ENCODE measurements at places on chromosomes 7 and 10. TPM values are rescaled to one million over a fixed set of nuclear protein-coding genes. Genes with fewer than 3 reads are reported as not detected.

Gene TMEM60
- 11.0 TPM for total RNA-seq

Gene CALML5
- total RNA-seq = not detected

Gene HOXA10
- total RNA-seq = 13.6 TPM

Gene SPDYE11
- not detected for total RNA-seq

Gene UBE2D4
- 8.9 TPM for total RNA-seq

Gene CROT
- total RNA-seq = 14.6 TPM

Gene SLK
- total RNA-seq = 30.3 TPM

Gene GPR22
- under 0.01 TPM for total RNA-seq

Gene OPTN
- total RNA-seq = 13.0 TPM

Gene NODAL
- total RNA-seq = not detected

Measured in skeletal muscle tissue (tissue), 5 donors.